Heart right ventricle (tissue), 16 donors: ENCODE measurements at places on chromosomes 4 and X. TPM values are rescaled to one million over a fixed set of nuclear protein-coding genes. Genes with fewer than 3 reads are reported as not detected.

DNA sequence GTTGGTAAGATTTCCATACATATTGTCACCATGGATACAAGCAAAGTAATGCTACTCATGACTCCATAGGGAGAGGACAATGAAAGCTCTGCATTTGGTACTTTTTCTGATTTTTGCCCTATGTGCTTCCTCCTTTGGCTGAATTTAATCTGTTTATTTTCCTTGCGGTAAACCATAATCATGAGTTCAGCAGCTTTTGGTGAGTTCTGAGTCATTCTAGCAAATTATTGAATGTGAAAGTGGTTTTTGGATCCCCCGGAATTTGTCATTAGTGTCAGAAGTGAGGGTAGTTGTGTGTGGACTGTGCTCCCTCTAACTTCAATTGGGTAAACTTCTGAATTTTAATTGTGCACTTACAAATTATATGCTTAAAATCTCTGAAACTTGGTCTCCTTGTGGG is 170.3 kb downstream of the MOSPD2 start:
- DNase-seq: no peak

DNA sequence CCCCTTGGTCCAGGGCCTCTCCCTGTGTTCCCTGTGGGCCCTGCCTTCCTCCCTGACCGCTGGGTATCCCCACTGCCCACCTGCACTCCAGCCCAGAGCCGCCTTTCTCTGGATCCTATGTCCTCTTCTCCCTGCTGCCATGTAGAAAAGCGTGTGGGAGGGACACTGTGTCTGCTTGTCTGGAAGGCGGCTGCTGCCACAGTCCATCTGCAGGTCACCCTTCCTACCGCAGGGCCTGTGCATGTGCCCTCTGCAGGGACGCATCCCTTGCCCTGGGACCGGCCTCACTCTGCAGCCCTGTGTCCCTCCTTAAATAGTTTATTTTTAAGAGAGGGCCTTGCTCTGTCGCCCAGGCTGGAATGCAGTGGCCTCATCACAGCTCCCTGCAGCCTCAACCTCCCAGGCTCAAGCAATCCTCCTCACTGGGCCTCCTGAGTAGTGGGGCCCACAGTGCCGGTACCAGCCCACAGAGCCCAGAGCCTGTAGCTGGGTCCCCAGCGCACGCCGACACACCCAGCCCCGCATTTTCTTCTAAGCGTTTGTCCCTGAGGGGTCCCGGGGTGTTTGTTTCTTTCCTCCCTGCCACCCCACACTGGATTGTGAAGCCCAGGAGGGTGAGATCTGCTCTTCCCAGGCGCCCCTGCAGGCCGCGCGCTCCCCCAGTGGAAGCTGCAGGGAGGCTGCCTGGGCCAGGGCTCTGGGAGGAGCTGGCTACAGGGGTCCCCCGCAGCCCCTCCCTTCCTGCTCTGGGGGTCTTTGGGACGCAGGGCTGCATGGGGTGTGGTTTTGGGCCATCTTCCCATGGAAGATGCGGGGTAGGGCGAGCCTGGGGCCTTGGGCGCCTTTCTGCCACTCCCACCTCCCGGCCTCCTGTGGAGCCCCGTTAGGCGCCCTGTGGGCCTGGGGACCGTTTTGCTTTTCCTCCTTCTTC is 12.8 kb upstream of the NAT8L start:
- no peak for DNase-seq

GRCh38 chrX:139106069-139106468 is 394.6 kb upstream of the FGF13 start:
- DNase-seq: no peak

GRCh38 chr4:6834867-6835266 is 52.3 kb downstream of the KIAA0232 start:
- no peak for DNase-seq

DNA sequence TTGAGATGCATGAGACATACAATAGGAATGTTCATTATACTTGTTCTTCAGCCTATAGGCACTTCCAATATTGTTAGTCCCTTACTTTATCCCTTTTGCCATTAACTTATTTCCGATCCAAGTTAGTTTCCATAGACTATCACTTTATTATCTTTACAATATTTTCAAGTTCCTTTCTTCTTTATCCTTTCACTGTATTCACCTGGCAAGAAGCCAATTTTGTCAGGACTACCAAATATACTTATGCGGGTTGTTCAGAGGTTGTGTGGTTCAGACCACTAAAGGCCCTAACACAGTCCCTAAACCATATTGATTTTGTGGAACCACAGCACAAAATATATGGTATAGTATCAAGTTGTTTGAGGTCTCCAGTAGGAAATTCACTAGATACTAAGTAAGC is 245.0 kb upstream of the HTR2C start:
- DNase-seq: no peak

- DNase-seq: no peak
Observed at GRCh38 chr4:23959396-23960148, 69.7 kb upstream of the PPARGC1A start.

GRCh38 chr4:89400287-89401035 is 92.9 kb upstream of the GPRIN3 start:
- DNase-seq: no peak

GRCh38 chr4:138113819-138114400 is 128.2 kb downstream of the SLC7A11 start:
- DNase-seq: no peak

- no peak for DNase-seq
Observed at GRCh38 chr4:61657016-61657415, 456.9 kb downstream of the ADGRL3 start.

DNA sequence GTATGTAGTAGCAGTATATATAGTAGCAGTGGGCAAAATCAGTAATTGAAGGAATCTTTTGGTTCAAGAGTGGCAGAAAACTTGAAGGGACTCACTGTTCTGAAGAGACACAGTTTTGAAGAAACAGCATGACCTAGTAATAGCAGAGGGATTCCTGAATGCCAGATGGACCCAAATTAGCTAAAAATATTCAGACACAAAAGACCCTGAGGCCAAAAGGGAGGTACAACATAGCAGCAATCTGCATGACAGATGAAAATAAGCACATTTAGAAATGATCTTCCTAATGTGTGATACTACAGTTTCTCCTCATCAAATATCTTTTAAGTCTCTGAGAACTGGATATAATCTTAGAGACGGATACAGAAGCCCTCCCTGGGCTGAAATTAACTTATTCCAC is 536.6 kb downstream of the PPARGC1A start:
- no peak for DNase-seq

GRCh38 chr4:170729897-170730296 is 640.1 kb upstream of the AADAT start:
- DNase-seq: no peak

- DNase-seq: no peak
Observed at GRCh38 chr4:158726633-158727032, 3.4 kb upstream of the PPID start.

DNA sequence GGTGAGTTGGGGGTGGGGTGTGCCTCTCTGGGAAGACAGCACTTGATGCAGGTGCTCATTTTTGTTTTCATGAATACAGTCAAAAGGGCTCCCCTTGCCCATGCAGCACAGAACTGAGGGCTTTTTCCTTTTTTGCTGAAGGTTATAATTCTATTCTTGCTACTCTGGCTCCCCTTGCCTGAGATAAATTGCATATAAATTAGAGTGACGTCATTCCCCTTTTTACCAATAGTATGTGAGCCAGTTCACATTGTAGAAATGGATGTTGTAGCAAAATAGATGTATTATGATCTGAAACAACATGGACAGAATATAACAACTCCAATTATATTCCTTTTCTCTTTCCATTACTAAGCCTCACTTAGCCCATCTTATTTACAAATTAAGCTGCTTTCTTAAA is 28.4 kb downstream of the CXorf58 start:
- DNase-seq: no peak

- no peak for DNase-seq
Observed at GRCh38 chrX:112874175-112874574, 33.5 kb upstream of the AMOT start.

- no peak for DNase-seq
Observed at GRCh38 chr4:168511780-168512489, 15.1 kb downstream of the PALLD start.

- DNase-seq: peak; percentile 46
Observed at GRCh38 chr4:121072224-121073003, at the start of gene NDNF. Gene NDNF, minus strand, starts transcription at chr4:121072535. Its CDS starts 26,698 bp downstream, at chr4:121045837.

- DNase-seq: no peak
Observed at GRCh38 chrX:31209005-31209628, 137.3 kb upstream of the FTHL17 start.

GRCh38 chr4:85595796-85596559 is 121.0 kb downstream of the ARHGAP24 start:
- DNase-seq: peak; percentile 12

DNA sequence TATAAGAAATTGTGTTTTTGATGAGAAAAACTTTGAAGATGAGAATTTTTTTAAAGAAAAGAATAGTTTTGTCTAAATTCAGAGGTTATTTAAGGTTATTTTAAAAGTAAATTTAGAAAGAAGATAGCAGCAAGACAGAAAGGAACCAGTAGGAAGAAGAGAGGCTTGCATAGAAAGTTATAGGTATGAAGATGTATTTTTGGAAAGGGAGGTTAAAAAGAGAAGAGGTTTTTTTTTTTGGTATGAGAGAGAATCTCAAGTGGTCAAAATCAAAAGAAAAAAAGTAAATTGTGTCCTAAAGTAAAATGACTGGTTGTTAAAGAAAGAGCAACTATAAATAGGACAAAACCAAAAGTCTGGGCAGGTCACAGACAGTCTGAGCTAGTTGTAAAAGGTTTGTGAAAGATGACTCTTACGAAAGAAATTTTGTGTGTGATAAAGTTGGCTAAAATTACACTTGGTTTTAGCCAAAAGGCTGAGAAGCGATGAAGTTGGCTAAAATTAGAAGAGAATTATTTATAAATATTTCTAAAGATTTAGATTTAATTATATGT is 16.4 kb upstream of the EIF4E start:
- no peak for DNase-seq

- DNase-seq: no peak
Observed at GRCh38 chrX:19790829-19791228, 96.6 kb downstream of the SH3KBP1 start.

DNA sequence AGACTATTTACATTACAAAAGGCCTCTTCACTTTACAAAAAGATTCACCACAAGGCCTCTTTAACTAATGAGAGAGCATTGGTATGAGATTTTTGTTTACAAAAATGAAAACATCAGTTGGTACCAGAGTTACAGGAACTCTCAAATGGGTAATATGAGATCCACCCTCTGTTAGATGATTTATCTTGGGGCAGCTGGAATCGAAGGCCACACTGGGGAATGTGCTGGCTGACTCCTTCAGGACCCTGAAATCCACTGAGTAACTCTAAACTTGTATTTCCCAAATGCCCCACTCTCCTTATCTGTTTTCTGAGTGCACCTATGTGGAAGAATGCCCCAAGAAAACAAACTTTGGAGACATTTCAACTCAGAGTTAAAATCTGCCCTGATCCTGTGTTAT is 232.9 kb upstream of the F9 start:
- DNase-seq: no peak

DNA sequence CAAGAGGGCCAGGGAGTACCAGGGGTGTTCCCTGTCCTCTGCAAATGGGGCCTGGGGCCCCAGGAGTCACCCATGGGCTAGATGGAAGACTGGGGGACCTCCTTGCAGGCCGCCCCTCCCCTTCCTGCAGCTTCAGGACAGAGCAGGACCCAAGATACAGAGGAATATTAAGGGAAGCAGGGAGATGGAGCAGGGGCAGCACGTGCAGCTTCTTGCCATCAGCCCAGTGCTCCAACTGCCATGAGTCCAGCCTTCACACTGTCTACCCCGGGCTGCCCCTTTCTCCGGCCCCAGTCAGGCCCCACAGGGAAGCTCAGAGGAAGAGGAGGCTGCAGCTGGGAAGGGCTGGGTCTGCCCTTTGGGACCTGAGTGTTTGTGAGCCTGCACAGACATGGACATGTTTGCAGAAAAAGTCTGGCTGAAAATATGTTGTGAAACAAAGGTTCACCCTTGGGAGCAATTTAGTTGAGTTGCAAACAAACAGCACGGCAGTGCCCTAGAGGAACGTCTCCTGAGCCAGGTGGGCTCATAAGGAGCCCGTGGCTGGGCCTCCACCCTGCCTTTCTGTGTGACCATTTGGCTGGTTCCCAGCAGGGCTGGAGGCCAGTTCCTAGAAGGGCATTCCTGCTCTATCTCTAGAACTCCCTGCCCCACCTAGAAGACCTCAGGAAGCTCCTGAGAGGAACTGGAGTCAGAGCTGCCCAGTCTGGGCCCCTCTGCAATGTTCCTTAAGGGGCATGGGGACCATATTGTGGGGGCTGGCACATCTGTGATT is 8.9 kb downstream of the FATE1 start:
- DNase-seq: no peak

GRCh38 chr4:95693594-95693993 is 144.8 kb upstream of the UNC5C start:
- no peak for DNase-seq

DNA sequence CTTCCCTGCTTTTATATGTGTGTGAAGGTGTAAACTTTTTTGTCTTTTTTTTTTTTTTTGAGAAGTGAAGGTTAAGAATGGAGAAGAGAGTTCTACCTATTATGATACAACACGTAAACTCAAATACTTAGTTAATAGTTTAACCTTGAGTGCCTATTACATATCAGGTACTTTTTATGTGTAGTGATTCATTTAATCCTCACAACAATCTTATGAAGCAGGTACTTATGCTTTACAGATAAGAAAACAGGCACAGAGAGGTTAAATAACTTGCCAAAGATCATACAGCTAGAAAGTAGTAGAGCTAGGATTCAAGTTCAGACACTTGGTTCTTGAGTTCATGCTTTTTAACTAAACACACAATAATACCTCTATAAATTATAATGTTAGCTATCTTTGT is 107.4 kb downstream of the THOC2 start:
- DNase-seq: no peak

GRCh38 chr4:74503580-74503979 is 58.6 kb downstream of the AREG start:
- no peak for DNase-seq

GRCh38 chr4:158129694-158130093 is 43.1 kb downstream of the GASK1B start:
- DNase-seq: no peak

DNA sequence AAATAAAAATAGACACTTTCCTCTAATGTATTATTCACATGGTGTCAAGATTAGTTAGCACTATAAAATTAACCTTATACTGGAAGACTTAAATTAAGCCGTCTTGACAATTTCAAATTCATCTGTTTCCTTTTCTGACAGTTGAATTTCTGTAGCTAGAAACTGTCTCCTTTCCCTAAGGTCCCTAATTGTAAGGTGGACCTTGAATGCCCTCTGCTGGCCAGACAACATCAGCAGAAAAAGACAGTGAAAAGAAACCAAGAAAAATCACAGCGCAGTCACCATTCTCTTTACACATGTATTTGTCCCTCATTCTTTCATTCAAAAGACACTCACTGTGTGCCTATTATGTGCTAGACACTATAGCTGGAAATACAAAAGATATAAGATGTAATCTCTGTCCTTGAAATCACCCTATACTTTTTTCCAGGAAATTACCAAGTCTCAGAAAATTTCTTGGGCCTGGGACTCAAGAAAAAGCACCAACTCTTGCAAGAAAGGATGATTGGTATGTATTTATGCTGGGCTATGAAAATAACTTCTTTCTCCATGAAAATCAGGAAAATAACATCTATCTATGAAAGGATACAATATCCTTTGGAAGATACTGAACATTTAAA is 32.7 kb upstream of the AMBN start:
- DNase-seq: peak; percentile 33

- no peak for DNase-seq
Observed at GRCh38 chr4:113483131-113483530, 278.4 kb downstream of the CAMK2D start.

The FANCB gene
- 0.32 TPM for total RNA-seq

The GAGE2A gene
- not detected for total RNA-seq

The LDB2 gene
- 14.5 TPM for total RNA-seq

The PRSS12 gene
- total RNA-seq: not detected

The MAGEC3 gene
- not detected for total RNA-seq

The RNF175 gene
- total RNA-seq: 0.36 TPM

The TBX22 gene
- total RNA-seq: not detected

The RRAGB gene
- total RNA-seq: 13.3 TPM

The CT55 gene
- not detected for total RNA-seq

The MAGEB6 gene
- total RNA-seq: not detected

The TCEAL5 gene
- 0.25 TPM for total RNA-seq
